Skeletal muscle tissue (tissue), 5 donors: ENCODE measurements at places on chromosomes 13 and 19. TPM values are rescaled to one million over a fixed set of nuclear protein-coding genes. Genes with fewer than 3 reads are reported as not detected.

Gene TMIGD2
- total RNA-seq, result 0.52 TPM

Gene PBX4
- 1.6 TPM for total RNA-seq

Gene SYNE4
- not detected for total RNA-seq

Gene SLITRK1
- total RNA-seq, result 0.52 TPM

Gene ONECUT3
- not detected for total RNA-seq

Gene PDX1
- not detected for total RNA-seq

Gene GJB2
- total RNA-seq, result 1.0 TPM

Gene IL4I1
- total RNA-seq, result 0.52 TPM

Gene LYPD3
- not detected for total RNA-seq

Gene C1QTNF9B
- total RNA-seq, result 1.0 TPM

Gene CALR3
- under 0.01 TPM for total RNA-seq

Gene LRG1
- 0.52 TPM for total RNA-seq

Gene SELENOV
- total RNA-seq, result not detected

Gene RGL3
- total RNA-seq, result not detected

Gene GPR183
- 4.7 TPM for total RNA-seq

Gene IL11
- total RNA-seq, result not detected

Gene C3
- 71.5 TPM for total RNA-seq

Gene NLRP4
- not detected for total RNA-seq

Gene FBXW9
- 3.1 TPM for total RNA-seq

Gene AMH
- 0.52 TPM for total RNA-seq

Gene LENG9
- total RNA-seq, result 4.2 TPM

Gene KCNRG
- 2.1 TPM for total RNA-seq

Gene GPC6
- total RNA-seq, result 7.8 TPM

Gene PRX
- total RNA-seq, result 8.4 TPM

Gene PIP5K1C
- total RNA-seq, result 6.3 TPM

Gene IFNL1
- total RNA-seq, result not detected

Gene ZNF566
- 14.1 TPM for total RNA-seq

Gene CD79A
- 1.0 TPM for total RNA-seq

Gene C5AR1
- 1.0 TPM for total RNA-seq

Gene PRTN3
- total RNA-seq, result 4.7 TPM

Gene CCDC70
- total RNA-seq, result not detected

Gene ZNF577
- 11.0 TPM for total RNA-seq

Gene ZNF69
- 3.7 TPM for total RNA-seq

Gene ZNF724
- total RNA-seq, result 3.7 TPM

Gene FGF22
- not detected for total RNA-seq

Gene UGGT2
- 43.8 TPM for total RNA-seq

Gene SERTAD1
- 19.8 TPM for total RNA-seq

Gene CERS1
- 17.7 TPM for total RNA-seq

Gene IL27RA
- 2.6 TPM for total RNA-seq

Gene ZNF730
- total RNA-seq, result 6.3 TPM

Gene SIGLEC5
- 1.6 TPM for total RNA-seq

Gene SHKBP1
- 6.3 TPM for total RNA-seq

Gene FAAP24
- total RNA-seq, result 1.0 TPM

Gene ZNF549
- 8.9 TPM for total RNA-seq

Gene VSIG10L
- 0.52 TPM for total RNA-seq

Gene AMER2
- total RNA-seq, result not detected

Gene RNF113B
- not detected for total RNA-seq

Gene TUBA3C
- not detected for total RNA-seq

Gene KLK6
- total RNA-seq, result not detected

Gene ZNF302
- total RNA-seq, result 16.2 TPM
